Breast epithelium (tissue), 4 donors: ENCODE measurements at places on chromosomes 16 and 17. TPM values are rescaled to one million over a fixed set of nuclear protein-coding genes. Genes with fewer than 3 reads are reported as not detected.

Gene C1QTNF8
- not detected for total RNA-seq

Gene GHDC
- total RNA-seq: 53.0 TPM

Gene MYH1
- not detected for total RNA-seq

Gene MPO
- not detected for total RNA-seq

Gene ABCC3
- total RNA-seq: 81.0 TPM

Gene PDILT
- total RNA-seq: not detected

Gene DNASE1L2
- total RNA-seq: 0.66 TPM

Gene PARD6A
- 7.2 TPM for total RNA-seq

Gene ATXN1L
- 41.1 TPM for total RNA-seq

Gene PHB1
- total RNA-seq: 100 TPM

Gene PRAC2
- total RNA-seq: not detected

Gene PMP22
- total RNA-seq: 478 TPM

Gene CFAP97D1
- not detected for total RNA-seq

Gene SLX4
- total RNA-seq: 3.7 TPM

Gene COL1A1
- 44.5 TPM for total RNA-seq

Gene PDF
- total RNA-seq: 13.9 TPM

Gene RAC3
- 23.0 TPM for total RNA-seq

Gene MYL4
- not detected for total RNA-seq

Gene OR2C1
- total RNA-seq: not detected

Gene TLCD1
- 3.9 TPM for total RNA-seq

Gene ITGAL
- total RNA-seq: 2.3 TPM

Gene CDH8
- total RNA-seq: not detected

Gene HOXB7
- 16.8 TPM for total RNA-seq

Gene TERB1
- total RNA-seq: 0.64 TPM

Gene LAT
- 4.0 TPM for total RNA-seq

Gene KRT33B
- not detected for total RNA-seq

Gene AP1G1
- total RNA-seq: 95.7 TPM

Gene METRNL
- 41.6 TPM for total RNA-seq

Gene C1QL1
- 7.2 TPM for total RNA-seq

Gene PTX4
- not detected for total RNA-seq

Gene HSD11B2
- 66.9 TPM for total RNA-seq

Gene TBC1D3H
- not detected for total RNA-seq

Gene KRT20
- total RNA-seq: 6.6 TPM

Gene KRT32
- not detected for total RNA-seq

Gene SP6
- 3.6 TPM for total RNA-seq

Gene TLCD3B
- 0.29 TPM for total RNA-seq

Gene FA2H
- total RNA-seq: 0.33 TPM

Gene ADGRG3
- 1.6 TPM for total RNA-seq

Gene CD79B
- 2.2 TPM for total RNA-seq

Gene IRF8
- 16.7 TPM for total RNA-seq

Gene CLDN6
- total RNA-seq: not detected

Gene SMIM5
- total RNA-seq: 0.48 TPM

Gene WNK4
- total RNA-seq: 0.16 TPM

Gene RCVRN
- 0.15 TPM for total RNA-seq

Gene KRTAP4-5
- total RNA-seq: not detected

Gene NAGS
- 4.7 TPM for total RNA-seq

Gene NRN1L
- not detected for total RNA-seq

Gene TEX19
- not detected for total RNA-seq

Gene C17orf113
- total RNA-seq: 1.3 TPM

Gene RIPOR1
- 33.4 TPM for total RNA-seq

Gene EFNB3
- total RNA-seq: 5.7 TPM

Gene CPNE7
- 4.9 TPM for total RNA-seq

Gene TBC1D28
- not detected for total RNA-seq

Gene C16orf89
- total RNA-seq: 10.2 TPM

Gene TGFB1I1
- 31.8 TPM for total RNA-seq
